Activated CD4-positive, alpha-beta T cell treated with anti-CD3 and anti-CD28 coated beads, Interleukin-2, amount 50 U/mL, for 48 hours (primary cell): ENCODE measurements at places on chromosomes 5 and 9.
A peak's percentile ranks its signal among the peaks of the same experiment; 100 is the strongest.

- DNase-seq = no peak
Measured at GRCh38 chr9:27571011-27571410, 2.3 kb downstream of the C9orf72 start.

- DNase-seq = peak; percentile 73
Measured at GRCh38 chr5:14870337-14871213, 1.0 kb downstream of the ANKH start.

DNA sequence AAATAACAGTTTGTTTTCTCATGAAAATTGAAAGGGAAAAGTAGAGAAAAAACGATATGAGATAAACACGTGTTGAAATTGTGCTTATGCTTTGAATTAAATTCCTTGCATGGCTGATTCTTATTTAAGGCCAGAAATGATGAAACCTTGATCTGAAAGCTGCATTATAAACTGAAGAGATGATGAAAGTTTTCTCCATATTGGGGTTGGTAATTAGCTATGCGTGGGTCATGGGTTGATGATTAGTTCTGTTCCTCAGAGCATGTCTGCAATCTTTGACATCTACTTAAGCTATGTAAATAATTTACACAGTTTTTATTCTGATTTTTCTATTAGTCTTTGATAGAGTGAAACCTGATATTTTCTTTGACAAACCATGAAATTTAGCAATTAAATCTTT, 264.1 kb downstream of the CD180 start:
- no peak for DNase-seq

- no peak for DNase-seq
Measured at GRCh38 chr5:466661-467310, 23.8 kb downstream of the EXOC3 start.

- DNase-seq = peak; percentile 15
Measured at GRCh38 chr9:123929177-123929869, 603 bp downstream of the DENND1A start.

DNA sequence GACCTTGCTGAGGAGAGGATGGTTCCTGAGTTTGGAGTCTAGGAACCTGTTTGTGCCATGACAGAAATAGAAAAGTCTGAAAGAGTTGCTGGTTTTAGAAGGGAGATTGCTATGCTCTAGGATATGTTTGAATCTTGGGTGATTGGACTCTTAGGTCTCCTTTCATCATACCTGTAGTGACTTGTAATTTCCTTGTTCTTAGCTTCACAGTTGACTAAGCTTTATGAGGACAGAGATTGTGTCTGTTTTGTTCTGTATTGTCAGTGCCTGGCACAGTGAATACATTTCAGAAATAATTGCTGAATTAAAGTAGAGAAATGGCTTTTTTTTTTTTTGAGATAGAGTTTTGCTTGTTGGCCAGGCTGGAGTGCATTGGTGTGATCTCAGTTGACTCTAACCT, 31.5 kb downstream of the GAPVD1 start:
- DNase-seq = no peak

DNA sequence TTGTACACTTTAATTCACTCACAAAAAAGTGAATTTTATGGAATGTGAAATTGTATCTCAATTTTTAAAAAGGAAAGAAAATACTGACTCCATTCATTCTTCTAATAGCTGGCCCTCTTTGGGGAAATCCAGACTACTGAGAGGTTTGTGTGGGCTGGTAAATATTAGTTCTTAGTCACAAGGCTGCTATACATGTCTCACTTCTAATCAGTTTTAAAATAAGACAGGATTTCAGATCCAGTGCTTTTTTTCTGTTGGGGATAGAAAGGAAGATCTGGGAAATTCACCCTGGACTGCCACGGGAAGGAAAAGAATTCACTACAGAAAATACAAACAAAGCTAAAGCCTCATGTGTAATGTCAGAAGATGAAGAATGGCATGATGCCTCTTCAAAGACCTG, 32.7 kb upstream of the ADAMTSL1 start:
- DNase-seq = no peak

- no peak for DNase-seq
Measured at GRCh38 chr5:36763454-36763853, 113.1 kb upstream of the NIPBL start.

GRCh38 chr9:94156348-94157049, 72.2 kb downstream of the PTPDC1 start:
- DNase-seq = no peak

- DNase-seq = no peak
Measured at GRCh38 chr5:78005021-78005785, 229.1 kb upstream of the TBCA start.

DNA sequence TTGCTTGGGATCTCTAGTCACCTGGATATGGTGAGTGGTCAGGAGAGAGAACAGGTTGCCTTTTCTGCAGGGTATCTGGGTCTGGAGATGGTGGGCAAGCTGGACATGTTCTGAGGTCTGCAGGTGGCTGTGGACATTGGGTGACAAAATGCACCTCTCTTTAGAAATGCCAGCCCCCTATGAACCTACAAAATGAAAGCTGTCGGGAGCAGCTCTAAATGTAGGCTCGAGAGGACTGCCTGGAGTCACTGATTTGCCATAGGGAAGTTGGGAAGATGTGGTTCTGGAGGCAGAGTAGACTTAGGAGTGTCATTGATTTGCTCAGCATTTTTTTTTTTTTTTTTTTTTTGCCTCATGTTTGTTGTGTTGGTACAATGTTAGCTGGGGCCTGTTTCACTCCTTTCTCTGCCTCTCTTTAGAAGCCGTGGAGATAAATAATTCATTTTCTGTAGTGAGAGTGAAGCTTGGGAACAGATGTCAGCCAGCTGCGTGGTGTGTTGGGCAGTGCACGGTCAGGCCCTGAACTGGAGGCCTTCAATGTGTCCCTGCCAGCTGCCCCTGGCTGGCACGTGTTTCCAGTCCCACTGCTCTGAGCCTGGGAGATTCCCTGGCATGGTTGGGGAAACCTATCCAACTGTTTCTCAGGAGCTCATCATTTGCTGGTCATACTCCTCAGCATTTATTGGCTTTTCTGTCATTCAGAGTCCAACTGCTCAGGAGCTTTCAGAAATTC, 5.4 kb downstream of the RGS3 start:
- no peak for DNase-seq

DNA sequence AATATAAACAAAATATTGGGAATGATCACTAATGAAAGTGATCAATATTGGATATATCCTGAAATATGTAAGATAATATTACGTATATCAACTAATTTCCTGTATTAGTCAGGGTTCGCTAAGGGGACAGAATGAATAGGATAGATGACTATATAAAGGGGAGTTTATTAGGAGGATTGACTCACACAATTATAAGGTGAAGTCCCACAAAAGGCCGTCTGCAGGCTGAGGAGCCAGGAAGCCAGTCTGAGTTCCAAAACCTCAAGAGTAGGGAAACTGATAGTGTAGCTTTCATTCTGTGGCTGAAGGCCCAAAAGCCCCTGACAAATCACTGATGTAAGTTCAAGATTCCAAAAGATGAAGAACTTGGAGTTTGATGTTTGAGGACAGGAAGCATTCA, 561.1 kb downstream of the PRDM9 start:
- no peak for DNase-seq

DNA sequence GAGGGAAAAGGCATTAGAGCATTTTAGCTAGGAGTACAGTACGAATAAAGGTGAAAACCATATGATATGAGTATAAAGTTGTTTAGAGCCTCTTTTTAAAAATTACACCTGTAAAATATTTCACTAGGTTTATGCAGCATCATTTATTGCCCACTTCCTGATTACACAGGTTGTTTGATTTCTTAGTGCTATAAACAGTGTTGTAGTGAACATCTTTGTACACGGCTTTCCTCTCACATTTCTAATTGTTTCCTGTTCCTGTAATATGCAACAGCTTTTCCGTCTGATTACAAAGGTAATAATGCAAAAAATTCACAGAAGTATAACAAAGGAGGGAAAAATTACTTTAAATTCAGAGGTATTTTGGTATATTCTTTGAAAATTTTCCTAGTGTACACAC, 13.0 kb downstream of the STOM start:
- no peak for DNase-seq

GRCh38 chr5:14413331-14413750, 168.3 kb upstream of the OTULINL start:
- DNase-seq = peak; percentile 32

GRCh38 chr9:133589454-133590227, 19.5 kb downstream of the FAM163B start:
- peak; percentile 62 for DNase-seq

- no peak for DNase-seq
Measured at GRCh38 chr5:156043351-156043750, 283.6 kb upstream of the SGCD start.

GRCh38 chr5:56303511-56303910, 70.4 kb upstream of the ANKRD55 start:
- no peak for DNase-seq

GRCh38 chr5:604391-604831, 7.7 kb upstream of the CEP72 start:
- no peak for DNase-seq

GRCh38 chr9:131521203-131521602, 9.9 kb downstream of the UCK1 start:
- no peak for DNase-seq

- DNase-seq = no peak
Measured at GRCh38 chr9:92666912-92667532, 2.9 kb downstream of the IPPK start.

DNA sequence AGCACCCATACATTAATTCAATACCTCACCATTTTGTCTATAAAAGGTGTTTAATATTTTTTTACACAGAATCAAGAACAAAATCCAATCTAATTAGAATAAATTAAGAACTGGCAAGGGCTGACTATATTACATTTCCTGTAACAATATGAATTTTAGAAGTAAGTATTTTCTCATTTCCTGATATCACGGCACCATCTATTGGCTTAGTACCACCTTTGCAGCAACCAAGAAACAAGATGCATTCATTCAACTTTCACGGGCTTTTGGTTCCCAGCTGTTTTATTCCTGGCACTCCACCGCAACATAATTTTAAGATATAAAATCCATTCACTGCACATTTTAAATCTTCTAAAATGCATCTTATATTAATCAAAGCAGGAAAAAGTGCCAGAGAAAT, 20.6 kb downstream of the PSMB7 start:
- no peak for DNase-seq

GRCh38 chr5:35247648-35248034, 17.4 kb upstream of the PRLR start:
- DNase-seq = no peak

DNA sequence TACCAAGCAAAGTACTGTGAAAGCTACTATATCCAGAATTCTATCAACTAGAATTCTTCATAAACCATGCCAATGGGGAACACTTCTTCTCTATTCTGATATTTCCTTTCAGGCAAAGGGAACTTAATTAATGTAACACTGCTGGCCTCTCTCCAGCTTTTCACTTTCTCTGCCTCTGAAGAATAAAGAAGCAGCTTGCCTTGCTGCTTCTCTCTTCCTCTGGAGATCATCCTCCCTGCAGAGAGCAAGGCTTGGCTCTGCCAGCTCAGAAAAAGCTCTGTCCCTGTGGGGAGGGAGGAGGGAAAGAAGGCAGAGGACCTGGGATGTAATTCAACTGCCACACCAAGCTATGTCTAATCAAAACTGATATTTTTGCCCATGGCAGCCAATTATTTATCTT, 6.5 kb downstream of the CTNND2 start:
- no peak for DNase-seq

GRCh38 chr5:115543365-115544042, 1.1 kb downstream of the FEM1C start:
- DNase-seq = peak; percentile 50

- DNase-seq = no peak
Measured at GRCh38 chr5:128480906-128481633, 57.0 kb downstream of the FBN2 start.

- DNase-seq = peak; percentile 55
Measured at GRCh38 chr9:136409557-136410455, 608 bp downstream of the ENTR1 start.

GRCh38 chr9:109910671-109911518, 130.9 kb downstream of the PALM2AKAP2 start:
- DNase-seq = no peak

GRCh38 chr9:13386935-13387733, 107.6 kb upstream of the MPDZ start:
- DNase-seq = no peak

DNA sequence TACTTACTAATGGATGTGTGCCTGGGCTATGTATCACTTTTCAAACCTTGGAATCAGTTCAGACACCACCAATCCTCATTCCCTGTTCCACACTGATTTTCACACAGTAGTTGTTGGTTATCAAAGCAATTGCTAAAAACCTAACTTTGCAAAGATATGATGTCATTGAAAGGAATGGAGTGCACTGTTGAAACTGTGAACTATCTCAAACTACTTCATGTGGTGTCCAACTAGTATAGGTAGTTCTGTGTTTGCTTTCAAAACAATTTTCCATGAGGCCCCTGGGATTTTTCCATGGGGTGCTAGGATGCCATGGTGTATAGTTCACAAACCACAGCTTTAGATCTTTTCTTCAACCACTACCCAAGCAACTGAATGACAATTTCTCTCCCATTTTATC, 17.8 kb downstream of the INIP start:
- no peak for DNase-seq

- no peak for DNase-seq
Measured at GRCh38 chr9:18611971-18612370, 138.0 kb downstream of the ADAMTSL1 start.

- DNase-seq = no peak
Measured at GRCh38 chr5:61332851-61333320, 828 bp downstream of the ZSWIM6 start.

DNA sequence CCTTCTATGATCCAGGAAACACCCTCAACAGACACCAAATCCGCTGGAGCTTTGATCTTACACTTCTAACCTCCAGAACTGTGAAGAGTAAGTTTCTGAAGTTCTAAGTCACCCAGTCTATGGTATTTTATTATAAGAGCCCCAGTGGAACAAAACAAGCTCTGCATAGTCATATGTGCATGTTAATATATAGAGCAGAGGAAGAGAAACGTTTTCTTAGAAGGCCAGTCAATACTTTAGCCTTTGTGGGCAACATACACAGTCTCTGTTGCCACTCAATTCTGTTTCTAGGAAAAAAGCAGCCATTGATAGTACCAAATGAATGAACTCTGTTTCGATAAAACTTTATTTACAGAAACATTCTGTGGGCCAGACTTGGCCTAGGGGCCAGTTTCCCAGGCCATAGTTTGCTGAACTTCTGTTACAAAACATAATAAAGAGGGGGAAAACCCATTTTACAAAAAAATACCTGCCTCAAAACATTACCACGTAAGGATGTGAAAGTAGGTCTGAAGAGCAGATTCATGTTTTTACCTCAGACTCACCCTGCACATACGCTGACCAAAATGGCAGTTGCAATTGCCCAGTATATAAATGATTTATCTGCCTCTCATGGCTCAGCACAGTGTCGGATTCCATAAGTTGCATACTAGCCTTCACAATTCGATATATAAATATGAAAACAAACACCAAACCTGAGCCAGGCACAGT, 350.5 kb downstream of the SLIT3 start:
- DNase-seq = no peak

- DNase-seq = no peak
Measured at GRCh38 chr5:132787076-132787475, 10.0 kb upstream of the SEPTIN8 start.

GRCh38 chr9:89477384-89477783, 20.5 kb downstream of the SEMA4D start:
- no peak for DNase-seq

- no peak for DNase-seq
Measured at GRCh38 chr5:137118629-137119028, 380.5 kb downstream of the SPOCK1 start.
